ENCODE measurements at places on chromosomes 7 and 10.

DNA sequence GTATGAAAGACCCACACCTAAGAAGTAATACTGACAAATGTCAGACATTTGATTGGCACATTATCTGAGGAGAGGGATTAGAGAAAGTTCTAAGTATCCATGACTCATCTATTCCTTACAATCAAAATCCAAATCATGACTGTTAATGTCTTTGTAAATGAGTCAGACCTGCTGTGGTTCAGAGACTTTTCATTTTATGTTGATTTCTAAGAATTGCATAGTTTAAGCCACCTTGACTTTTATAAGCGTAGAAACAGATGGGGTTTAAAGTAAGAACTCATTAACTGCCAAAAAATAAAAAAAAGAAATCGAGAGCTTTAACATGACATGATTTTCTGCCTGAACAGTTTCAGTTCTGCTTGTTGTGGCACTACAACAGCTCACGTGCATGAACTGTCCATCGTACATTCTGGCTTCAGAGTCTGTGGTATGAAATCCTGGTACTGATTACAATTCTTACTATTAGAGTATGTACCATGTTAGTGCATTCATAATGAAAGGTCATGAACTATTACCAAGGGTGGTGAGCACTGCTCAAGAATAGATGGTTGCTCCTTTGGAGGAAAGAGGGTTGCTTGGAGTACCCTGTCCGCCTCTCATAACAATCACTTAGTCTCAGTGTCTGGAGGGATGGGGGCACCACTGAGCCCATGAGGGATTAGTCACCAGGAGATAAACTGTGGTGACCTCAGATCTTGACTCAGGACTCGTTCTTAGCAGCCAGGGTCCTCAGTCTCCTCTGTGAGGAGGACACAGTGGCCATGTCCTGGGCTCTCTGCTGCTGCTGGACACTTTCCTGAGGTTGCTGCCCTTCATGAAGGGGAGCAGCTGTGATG lies 42.2 kb downstream of the ACSM6 start:
- DNase-seq: no peak

- DNase-seq: no peak
Observed at GRCh38 chr7:108007261-108007660, 4.3 kb upstream of the LAMB1 start.

GRCh38 chr7:105367458-105367857 lies 21.3 kb downstream of the SRPK2 start:
- DNase-seq: no peak

DNA sequence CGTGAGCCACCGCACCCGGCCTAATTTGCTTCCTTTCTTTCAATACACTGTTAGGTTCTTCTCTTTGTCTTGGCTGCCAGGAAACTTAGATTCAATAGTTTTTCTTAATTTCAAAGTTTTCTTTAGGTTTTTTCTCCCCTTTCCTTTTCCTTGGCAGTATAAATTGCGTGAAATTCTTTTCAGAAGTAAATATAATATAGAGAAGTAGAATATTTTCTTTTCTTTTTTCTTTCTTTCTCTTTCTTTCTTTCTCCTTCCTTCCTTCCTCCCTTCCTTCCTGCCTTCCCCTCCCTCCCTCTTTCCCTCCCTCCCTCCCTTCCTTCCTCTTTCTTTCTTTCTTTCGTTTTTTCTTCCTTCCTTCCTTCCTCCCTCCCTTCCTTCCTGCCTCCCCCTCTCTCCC lies 1.7 kb downstream of the LRGUK start:
- no peak for DNase-seq

DNA sequence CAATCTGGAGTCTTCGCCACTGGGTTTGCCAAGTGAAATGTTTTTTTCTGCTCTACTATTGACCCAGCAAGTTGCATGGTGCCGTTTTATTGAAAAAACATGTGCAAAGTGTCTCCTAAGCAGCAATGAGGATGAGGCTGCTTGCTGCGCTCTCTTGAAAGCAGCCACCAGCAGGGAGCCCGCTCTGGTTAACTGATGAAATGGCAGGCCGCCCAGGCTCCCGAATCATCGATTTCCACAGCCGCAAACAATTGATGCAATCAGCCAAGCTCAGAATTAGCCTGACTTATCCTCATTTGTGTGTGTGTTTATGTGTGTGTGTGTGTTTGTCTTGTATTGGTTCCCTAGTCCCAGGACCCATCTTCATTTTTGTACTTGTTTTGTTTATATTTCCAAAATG lies 22.2 kb upstream of the LYZL1 start:
- no peak for DNase-seq

- no peak for DNase-seq
Observed at GRCh38 chr7:98483276-98483963, 82.5 kb upstream of the BAIAP2L1 start.

GRCh38 chr10:119238577-119238976 lies 31.2 kb downstream of the GRK5 start:
- DNase-seq: no peak

DNA sequence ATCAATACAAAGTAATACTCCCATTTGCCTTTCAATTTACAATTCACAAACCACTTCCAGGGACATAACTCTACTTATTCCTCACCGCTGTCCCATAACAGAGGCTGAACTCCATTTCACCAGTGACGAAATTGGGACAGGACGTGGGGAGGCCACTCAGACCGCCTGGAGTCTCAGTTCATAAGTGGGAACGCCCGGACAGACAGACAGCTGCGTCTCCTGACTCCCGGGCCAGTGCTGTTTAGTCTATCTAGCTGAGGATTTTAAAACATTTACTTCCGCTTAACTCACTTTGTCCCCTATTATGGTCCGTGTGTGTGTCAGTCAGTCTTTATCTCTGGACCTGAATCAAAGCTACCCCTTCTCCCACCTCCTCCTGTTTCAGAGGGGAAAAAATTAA lies 67.4 kb upstream of the ZNF438 start:
- DNase-seq: no peak

GRCh38 chr7:158056761-158057160 lies 530.9 kb downstream of the PTPRN2 start:
- DNase-seq: no peak

GRCh38 chr10:25675204-25675603 lies 258.8 kb upstream of the MYO3A start:
- DNase-seq: no peak

GRCh38 chr7:12635830-12636229 lies 51.6 kb upstream of the ARL4A start:
- DNase-seq: no peak

DNA sequence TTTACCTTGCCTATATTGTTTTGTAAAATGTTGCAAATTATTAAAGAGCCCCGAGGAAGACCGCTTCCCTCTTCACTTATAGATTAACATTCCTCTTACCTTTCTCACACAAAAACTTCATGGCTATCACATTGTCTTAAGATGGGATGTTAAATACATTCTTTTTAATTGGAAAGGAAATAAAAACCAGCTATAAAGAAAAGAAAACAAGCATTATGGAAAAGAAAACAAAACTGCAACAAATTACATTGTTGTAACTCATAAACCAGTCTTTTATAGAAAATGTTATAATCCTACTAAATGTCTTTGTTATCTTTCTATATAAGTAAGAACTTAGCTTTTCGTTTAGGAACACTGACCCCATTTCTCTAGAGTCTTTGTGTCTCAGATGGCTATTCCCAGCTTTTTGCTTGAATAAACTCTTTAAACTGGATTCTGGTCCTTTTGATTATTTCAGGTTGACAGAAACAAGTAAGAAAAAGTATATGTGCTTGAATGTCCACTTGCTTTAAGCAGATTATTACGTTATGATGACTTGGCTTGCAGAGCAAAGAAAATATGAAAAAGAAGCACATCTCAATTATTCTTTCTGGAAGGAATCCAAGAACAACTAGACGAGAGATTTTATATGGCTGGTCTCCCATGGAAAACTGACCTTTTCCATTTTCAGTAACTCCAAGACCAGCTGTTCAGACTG lies 128.2 kb downstream of the AKR1D1 start:
- DNase-seq: no peak

DNA sequence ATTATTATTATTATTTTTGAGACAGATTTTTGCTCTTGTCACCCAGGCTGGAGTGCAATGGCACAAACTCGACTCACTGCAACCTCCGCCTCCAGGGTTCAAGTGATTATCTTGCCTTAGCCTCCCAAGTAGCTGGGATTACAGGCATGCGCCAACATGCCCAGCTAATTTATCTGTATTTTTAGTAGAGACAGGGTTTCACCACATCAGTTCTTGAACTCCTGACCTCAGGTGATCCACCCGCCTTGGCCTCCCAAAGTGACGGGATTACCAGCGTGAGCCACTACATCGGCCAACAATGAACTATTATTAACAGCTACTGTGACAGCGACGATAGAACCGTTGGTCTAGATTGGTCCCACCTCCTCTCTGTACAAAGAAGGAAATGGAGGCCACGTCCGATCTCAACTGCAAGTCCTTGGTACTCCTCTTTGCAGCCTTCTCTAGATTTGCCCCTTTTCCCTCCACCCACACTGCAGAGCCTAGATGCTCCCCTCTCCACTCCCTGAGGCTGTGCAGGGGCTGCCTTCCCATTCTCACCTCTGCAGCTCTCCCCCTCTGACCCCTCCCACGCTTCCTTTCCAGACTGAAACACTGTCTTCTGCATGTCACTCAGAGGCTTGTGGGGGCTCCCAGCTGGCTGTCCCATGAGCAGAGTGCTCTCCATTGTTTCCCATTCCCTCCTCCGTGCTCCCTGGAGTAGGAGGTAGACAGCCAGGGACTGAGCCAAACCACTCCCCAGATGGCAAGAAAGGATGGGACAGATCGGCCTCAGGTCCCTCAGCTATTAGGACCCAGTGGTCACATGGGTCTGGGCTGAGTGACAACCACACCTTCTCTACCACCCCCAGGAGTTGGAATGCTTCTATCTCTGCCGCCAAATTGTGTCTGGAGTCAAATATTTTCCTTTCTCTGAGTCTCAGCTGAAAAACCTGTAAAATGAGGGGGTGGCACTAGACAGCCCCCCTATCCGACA lies 2.3 kb downstream of the LOXL4 start:
- no peak for DNase-seq

- no peak for DNase-seq
Observed at GRCh38 chr7:18715988-18716387, 220.4 kb downstream of the HDAC9 start.

- no peak for DNase-seq
Observed at GRCh38 chr7:133688483-133689239, 435.8 kb downstream of the EXOC4 start.

- no peak for DNase-seq
Observed at GRCh38 chr7:36762394-36762793, 38.1 kb upstream of the AOAH start.

- peak; percentile 45 for DNase-seq
Observed at GRCh38 chr7:98051118-98051744, 55.4 kb upstream of the LMTK2 start.

DNA sequence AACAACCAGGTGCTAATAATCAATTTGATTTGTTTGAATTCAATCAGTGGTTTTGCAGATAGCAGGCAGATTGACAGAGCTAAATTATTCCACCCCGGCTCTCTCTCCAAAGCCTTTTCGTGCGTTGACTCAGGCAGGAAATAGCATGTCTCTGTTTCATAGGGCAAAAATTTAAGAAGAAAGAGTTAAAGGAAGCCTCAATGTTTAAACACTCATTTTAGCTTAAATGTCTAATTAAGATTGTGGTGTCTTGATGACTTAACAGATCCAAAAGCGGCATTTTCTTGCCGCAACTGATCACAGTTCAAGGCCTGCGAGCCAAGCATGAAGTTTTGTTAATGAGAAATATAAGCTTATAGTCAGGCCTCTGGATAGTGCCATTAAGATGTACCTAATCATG lies 1051.1 kb upstream of the AUTS2 start:
- no peak for DNase-seq

- DNase-seq: no peak
Observed at GRCh38 chr7:94042381-94042780, 38.2 kb upstream of the BET1 start.

DNA sequence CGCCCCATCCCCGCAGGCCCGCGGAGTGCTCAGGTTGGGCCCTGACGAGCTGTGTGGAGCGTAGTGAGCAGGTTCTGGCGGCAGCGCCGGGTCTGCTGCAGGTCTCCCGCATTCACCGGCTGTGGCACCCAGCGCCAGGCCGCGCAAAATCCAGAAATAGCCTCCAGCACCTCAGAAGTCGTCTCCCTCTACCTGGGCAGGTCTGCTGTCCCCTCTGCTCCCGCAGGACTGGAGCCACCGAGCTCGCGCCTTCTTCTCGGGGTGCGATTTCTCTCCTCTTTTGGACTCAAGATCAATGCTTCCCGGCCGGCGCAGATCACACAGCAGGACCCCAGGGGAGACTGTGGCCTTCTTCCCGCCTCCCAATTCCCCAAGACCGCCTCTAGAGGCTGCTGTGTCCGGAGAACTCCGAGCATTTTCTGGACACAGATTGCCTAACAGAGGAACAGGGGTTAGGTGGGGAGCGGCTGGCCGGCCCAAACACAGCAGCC lies 8.4 kb downstream of the TLX1 start:
- no peak for DNase-seq

- DNase-seq: no peak
Observed at GRCh38 chr10:78053211-78053868, 19.7 kb downstream of the RPS24 start.

- no peak for DNase-seq
Observed at GRCh38 chr7:15007507-15007906, 105.0 kb upstream of the DGKB start.

DNA sequence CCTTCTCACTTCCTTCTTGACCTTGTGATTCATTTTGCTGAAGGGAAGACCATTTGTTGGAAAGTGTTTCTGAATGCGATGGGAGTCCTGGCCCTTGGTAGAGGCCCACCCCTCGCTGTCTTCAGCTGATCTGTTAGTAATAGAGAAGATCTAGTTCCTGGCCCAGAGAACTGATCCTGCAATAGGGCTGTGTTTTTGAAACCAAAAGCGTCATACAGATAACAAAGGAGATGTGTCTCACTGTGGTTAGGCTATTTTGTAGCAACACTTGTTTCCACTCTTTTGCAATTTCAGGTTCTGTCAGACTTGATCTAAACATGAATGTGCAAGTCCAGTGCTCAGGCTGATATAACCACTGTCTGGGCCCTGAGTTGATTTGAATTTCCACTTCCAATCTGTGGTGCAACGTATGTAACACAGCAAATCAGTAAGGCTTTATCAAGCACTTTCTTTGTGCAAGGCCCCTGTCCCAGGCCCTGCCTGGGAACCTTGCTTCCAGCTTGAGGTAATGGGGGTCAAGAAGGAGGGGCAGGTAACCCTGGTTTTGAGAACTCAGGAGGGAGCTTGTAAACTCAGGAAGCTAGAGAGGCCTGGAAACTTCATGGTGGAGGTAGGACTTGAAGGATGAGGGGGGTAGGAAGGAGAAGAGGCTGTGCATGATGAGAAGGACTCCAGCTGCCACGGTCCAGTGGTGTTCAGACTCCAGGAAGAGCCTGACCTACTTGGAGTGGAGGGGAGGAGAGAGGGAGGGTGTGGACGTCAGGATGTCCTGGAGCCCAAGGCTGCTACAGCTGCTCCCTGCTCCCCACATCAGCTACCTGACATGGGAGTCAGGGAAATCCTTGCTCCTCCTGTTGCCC lies 42.2 kb upstream of the SRGN start:
- DNase-seq: peak; percentile 62

DNA sequence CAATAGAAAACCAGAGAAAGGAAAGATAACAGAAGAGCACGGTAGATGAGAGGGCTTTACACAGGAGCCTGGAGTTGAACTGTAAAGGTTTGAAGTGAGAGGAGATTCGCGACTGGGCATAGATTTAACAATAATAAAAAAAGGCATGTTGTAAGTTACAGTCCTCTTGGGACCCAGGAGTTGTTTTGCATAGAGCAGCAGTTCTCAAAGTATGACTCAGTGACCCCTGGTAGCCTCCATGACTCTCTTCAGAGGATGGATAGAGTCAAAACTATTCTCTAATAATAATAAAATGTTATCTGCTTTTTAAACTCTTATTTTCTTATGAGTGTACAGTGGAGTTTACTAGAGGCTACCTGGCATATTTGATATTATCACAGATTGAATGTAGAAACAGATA lies 262.3 kb downstream of the SORCS3 start:
- DNase-seq: no peak

All from CD4-positive, alpha-beta memory T cell (primary cell).